Endothelial cell (in vitro differentiated cells): ENCODE measurements at places on chromosomes 1 and 21. TPM values are rescaled to one million over a fixed set of nuclear protein-coding genes. Genes with fewer than 3 reads are reported as not detected.

The ERICH3 gene
- 2.8 TPM for total RNA-seq

The TTLL10 gene
- not detected for total RNA-seq

The SLC9C2 gene
- total RNA-seq, result 0.51 TPM

DNA sequence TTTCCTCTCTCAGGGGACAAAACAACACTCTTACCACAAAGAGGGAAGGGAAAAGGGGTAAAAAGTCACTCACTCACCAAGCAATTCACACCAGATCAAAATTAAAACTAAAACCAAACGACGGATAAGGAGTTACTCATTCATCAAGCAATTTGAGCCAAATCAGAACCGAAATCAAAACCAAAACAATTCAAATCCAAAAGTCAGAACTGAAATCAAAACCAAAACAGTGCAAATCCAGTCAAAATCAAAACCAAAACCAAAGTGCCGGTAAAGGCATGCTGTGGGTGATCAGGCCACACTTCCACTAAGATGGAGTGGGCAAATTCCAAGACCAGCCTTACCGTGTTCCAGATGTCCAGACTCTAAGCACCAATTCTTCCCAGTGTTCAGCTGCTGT is 717.9 kb downstream of the AMY1C start:
- H3K27me3 ChIP-seq, result no peaks in the 10 kb centered on the region
- H3K4me1 ChIP-seq, result no peaks in the 10 kb centered on the region
- H3K27ac ChIP-seq, result no peak overlapping the region
- peaks cover 8% of the 10 kb centered on the region for H3K36me3 ChIP-seq

The PTPRC gene
- total RNA-seq, result not detected

GRCh38 chr1:95138223-95138622 is 21.1 kb downstream of the TLCD4 start:
- H3K4me1 ChIP-seq, result no peaks in the 10 kb centered on the region
- no peak for DNase-seq
- no peak overlapping the region for H3K27ac ChIP-seq
- no peaks in the 10 kb centered on the region for H3K36me3 ChIP-seq

The GPR37L1 gene
- total RNA-seq, result not detected

DNA sequence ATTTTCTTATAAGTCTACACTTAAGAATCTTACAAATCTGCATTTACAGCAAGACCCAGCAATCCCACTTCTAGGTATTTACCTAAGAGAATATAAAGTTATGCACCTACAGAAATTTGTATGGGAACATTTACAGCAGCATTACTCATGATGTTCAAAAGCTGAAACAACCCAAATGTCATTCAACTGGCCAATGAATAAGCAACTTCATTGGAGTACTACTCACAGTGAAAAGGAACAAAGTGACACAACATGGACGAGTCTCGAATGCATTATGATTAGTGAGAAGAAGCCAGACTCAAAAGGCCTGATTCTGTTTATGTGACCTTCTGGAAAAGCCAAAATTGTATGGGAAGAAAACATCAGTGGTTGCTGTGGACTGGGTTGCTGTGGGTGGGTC is 116.9 kb downstream of the CAMTA1 start:
- H3K27ac ChIP-seq, result no peak overlapping the region
- DNase-seq, result no peak
- H3K36me3 ChIP-seq, result no peaks in the 10 kb centered on the region
- no peak overlapping the region for H3K4me3 ChIP-seq
- H3K4me1 ChIP-seq, result peaks cover 24% of the 10 kb centered on the region

GRCh38 chr1:48560577-48560976 is 88.6 kb upstream of the SPATA6 start:
- peaks cover 2% of the 10 kb centered on the region for H3K4me1 ChIP-seq
- no peak for DNase-seq
- H3K36me3 ChIP-seq, result no peaks in the 10 kb centered on the region
- peaks cover 1% of the 10 kb centered on the region for H3K27me3 ChIP-seq
